ENCODE measurements at places on chromosomes 5 and 9.

- DNase-seq, result no peak
Measured at GRCh38 chr9:95171596-95171995, 145.9 kb downstream of the FANCC start.

DNA sequence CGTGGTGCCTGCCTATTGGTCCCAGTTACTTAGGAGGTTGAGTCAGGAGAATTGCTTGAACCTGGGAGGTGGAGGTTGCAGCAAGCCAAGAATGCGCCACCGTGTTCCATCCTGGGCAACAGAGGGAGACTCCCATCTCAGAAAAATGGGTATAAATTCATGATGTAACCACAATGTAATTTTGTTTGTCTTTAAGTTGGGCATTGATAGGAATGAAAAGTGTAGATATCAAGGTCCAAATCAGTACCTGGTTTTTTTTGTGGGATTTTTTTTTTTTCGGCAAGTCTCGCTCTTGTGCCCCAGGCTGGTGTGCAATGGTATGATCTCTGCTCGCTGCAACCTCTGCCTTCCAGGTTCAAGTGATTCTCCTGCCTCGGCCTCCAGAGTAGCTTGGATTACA lies 7.4 kb downstream of the NPM1 start:
- DNase-seq, result no peak

DNA sequence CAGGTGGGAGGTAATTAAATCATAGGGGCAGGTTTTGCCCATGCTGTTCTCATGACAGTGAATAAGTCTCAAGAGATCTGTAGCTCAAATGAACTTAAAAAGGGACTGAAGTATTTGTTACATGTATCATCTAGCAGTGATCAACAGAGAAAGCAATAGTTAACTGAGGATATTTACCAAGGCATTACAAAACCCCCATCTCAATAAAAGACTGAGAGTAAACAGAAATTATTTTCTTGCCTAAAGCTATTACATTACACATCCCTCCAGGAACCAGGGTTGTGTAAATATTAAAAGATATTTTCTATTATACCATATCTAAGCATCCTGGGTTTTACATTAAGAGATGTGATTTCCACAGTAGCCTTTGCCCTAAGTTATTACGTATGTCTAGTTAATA lies 169.9 kb downstream of the CTNND2 start:
- DNase-seq, result no peak

- no peak for DNase-seq
Measured at GRCh38 chr5:66138637-66139317, 5.3 kb upstream of the SREK1 start.

- DNase-seq, result no peak
Measured at GRCh38 chr5:90359073-90359920, 50.3 kb downstream of the CETN3 start.

DNA sequence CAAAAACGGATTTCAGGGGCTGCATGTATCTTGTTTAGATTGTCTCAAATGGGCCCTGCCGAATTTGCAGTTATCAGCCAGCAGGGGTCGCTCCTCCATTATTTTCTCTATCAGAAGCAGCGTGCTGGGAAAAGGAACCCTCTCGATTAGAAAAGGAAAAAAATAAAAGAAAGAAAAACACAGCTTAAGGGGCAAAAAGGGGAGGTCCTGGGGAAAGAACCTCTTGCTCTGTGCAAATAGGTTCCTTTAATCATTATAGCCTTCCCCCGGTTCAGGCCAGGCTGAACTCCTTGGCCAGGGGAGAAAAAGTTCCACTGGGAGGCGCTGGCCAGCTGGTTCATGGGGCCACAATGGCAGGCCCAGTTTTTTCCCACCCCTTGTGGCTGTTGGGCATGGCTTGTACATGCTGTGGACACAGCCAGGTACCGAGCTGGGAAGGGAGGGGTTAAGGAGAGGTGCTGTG lies 25.0 kb upstream of the CAPSL start:
- DNase-seq, result peak; percentile 65

DNA sequence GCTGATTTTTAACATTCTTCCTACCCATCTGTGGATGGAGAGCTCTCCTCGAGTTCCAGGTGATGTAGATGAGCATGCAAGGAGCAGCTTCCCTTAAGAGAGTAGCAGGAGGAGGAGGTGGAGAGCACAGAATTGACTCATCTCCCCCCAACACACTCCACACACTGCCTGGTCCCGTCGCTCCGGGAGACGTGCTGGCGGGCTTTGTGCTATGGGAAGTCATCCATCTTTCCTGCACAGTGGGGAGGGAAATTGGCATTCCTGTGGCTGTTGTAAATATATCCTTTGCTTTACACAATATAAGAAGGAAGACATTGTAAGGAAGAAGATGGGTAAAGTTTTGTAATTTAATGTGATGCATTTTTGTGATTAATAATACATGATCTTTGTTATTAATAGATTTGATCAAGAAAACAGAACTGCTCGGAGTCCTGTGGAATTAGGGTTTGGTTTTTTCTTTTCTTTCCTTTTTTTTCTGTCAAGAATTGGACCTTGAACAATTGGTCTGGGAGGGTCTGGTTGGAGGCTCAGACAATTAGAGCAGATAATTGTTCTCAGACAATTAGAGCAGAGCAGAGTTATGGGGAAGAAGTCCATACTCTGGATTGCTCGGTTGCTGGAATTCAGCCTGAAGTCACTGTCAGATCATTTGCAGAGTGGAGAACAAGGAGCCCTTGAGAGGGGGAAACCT lies 297.8 kb downstream of the GADD45G start:
- DNase-seq, result no peak

DNA sequence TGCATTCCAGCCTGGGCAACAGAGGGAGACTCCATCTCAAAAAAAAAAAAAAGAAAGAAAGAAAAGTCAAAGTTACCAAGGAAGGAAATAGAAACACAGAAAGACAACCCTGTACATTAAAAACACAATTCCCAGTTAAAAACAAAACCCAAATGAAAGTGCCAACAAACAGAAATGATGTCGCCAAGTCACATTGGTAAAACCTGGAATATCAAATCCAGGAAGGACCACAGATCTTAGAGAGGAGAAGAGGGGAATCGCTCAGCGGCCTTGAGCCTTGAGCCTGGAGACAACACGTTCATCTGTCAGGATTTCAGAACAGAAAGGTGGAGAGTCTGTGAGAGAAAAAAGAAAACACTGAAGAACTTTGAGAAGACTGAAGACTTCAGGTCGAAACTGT lies 1.2 kb upstream of the ZDHHC11 start:
- no peak for DNase-seq

GRCh38 chr5:5314626-5315025 lies 107.9 kb upstream of the ICE1 start:
- DNase-seq, result no peak

DNA sequence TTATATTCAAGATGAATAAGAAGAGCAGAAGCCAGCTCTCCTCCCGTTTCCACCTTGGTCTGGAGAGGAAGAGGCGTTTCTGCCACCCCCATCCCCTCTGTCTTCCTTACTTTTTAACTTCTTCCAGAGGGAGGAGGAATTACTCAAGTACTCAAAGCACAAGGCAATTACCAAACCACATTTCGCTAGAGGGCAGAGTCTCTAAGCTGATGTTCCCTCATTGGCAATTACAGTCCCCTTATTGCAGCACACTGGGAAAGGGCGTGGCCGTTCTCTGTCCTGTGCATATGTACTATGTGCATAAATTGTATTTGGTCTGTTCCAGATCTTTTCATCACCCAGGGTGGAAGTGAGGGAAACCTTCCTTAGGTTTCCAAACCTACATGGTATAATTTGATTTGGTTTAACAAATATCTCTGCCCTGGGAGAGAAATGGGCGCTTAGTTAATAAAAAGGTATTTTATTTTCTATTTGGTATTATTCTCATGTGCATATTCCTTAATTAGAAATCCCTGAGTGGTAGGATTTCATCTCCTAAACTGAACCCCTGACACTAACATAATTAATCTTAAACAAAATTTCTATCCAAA lies 29.8 kb upstream of the ALDOB start:
- peak; percentile 84 for DNase-seq

GRCh38 chr5:151740336-151740942 lies 18.0 kb downstream of the ATOX1 start:
- DNase-seq, result peak; percentile 73

- no peak for DNase-seq
Measured at GRCh38 chr9:119967867-119968535, 598.8 kb upstream of the BRINP1 start.

DNA sequence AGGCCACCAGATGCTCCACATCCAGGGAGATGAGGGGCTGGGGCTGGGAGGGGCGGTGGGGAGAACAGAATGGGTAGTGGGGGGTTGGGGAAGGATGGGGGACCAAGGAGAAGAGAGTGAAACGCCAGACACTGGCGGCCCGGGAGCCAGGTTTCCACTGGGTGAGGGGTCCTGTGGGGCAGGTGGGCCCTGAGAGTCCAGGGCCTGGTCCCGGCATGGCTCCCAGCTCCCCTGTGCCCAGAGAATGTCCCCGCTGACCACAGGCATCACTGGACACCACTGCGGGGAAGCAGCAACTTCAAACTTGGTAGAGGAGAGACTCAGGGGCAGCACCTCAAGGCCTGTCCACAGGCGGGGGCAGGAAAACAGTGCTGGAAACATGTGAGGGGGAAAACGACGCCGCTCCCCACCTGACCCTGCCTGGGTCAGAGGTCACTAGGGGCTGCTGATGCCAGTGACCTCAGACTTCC lies 13.2 kb downstream of the NINJ1 start:
- no peak for DNase-seq

- no peak for DNase-seq
Measured at GRCh38 chr5:82777106-82777505, 300.1 kb downstream of the TMEM167A start.

DNA sequence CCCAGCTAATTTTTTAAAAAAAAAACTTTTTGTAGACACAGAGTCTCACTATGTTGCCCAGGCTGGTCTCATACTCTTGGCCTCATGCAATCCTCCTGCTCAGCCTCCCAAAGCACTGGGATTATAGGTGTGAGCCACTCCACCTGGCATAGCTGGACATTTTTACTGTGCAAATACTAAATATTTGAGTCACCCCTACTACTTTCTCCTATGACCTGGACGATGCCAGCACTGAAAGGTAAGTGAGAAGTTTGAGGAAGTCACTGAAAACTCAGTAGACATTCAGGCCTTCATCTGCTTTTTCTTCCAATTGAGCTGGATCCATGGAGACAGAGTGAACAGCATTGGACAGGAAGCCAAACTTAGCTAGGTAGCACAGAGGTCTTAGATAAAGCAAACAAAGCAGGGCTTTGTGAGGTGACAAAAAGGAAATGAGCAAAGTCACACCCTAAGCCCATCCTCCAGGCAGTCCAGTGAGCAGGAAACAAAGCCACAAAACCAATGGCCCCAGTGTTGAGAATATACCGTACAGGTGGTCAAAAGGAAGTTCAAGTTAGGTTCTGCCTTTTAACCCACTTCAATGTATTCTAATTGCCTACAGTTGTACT lies 192.6 kb upstream of the RASA1 start:
- peak; percentile 11 for DNase-seq

DNA sequence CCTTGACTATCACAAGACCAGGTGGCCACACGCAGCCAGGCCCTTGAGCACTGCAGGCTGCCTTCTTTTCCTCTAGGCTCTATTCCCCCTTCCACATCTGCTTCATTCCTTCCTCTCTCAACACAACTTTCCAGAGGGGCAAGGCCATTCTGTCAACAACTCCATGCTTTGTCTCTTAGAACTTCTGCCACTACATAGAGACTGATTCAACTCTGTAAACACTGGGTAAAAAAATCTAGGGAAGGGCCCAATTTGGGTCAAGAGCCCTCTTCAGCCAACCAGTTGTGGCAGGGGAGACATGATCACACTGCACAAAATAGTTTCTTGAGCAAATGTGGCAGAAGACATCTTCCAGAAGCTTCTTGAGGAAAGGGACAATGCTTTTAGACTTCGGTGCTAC lies 55.6 kb downstream of the ATPSCKMT start:
- no peak for DNase-seq

GRCh38 chr9:92615790-92616189 lies 54.1 kb downstream of the IPPK start:
- DNase-seq, result no peak

- no peak for DNase-seq
Measured at GRCh38 chr9:99358668-99359067, 136.6 kb downstream of the SEC61B start.

DNA sequence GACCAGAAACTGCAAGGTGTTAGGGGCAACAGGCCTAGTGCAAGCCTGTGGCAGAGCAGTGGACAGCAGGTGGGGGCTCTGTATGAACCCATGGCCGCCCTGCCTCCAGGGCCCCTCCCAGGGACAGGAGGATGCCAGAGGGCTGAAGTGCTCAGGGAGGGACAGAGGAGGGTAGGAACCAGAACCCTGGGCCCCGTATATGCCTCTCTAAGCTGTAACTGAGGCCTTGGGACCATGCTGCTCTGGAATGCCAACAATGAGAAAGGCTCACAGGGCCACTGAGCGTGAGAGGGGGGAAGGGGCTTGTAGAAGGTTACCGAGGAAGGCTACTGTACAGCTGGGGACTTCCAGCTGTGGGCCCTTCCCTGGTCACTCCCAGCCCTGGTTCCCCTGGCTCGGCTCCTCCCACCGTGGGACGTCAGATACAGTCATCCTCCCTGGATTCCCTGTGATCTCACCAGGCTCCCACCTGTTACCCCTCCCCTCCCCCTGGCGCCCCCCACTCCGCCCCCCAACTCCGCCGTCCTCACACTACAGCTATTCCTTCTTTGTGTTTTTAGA lies 21.1 kb downstream of the AQP7 start:
- no peak for DNase-seq

GRCh38 chr5:142982821-142983200 lies 212.6 kb downstream of the ARHGAP26 start:
- no peak for DNase-seq

DNA sequence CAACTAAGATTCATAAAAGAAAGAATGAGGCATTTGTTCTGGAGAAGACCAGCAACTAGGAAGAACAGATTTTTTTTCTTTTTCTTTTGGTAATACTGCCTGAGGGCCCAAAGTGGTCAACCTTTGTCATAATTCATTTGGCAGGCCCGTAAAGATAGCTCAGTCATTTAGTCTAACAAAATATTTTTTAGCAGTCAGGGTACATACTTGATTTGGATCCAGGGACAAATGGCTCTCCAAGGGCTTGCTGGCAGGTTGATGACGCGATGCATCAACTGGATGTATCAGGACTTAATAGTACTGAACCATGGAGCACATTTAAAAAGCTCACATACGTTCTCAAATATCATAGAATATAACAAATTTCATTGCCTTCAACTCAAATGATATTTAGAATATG lies 203.4 kb upstream of the ZNF608 start:
- DNase-seq, result no peak

DNA sequence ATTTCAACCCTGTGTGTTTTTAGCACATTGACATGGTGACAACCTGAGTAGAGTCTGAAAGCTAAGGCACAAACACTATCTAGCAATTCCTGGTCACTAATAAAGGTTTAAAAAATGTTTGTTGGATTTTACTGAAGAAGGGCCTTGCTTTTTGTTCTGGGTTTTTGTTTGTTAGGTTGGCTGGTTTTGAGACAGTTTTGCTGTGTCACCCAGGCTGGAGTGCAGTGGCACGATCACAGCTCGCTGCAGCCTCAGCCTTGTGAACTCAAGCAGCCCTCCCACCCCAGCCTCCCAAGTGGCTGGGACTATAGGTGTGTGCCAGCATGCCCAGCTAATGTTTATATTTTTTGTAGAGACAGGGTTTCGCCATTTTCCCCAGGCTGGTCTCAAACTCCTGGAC lies 39.0 kb downstream of the PRKACG start:
- DNase-seq, result no peak

Data from SK-MEL-5 (cell line).